ENCODE measurements at places on chromosomes 3 and 15.
A peak's percentile ranks its signal among the peaks of the same experiment; 100 is the strongest.

- DNase-seq: no peak
These were observed 64.8 kb downstream of the OSTN start for GRCh38 chr3:191263850-191264249.

DNA sequence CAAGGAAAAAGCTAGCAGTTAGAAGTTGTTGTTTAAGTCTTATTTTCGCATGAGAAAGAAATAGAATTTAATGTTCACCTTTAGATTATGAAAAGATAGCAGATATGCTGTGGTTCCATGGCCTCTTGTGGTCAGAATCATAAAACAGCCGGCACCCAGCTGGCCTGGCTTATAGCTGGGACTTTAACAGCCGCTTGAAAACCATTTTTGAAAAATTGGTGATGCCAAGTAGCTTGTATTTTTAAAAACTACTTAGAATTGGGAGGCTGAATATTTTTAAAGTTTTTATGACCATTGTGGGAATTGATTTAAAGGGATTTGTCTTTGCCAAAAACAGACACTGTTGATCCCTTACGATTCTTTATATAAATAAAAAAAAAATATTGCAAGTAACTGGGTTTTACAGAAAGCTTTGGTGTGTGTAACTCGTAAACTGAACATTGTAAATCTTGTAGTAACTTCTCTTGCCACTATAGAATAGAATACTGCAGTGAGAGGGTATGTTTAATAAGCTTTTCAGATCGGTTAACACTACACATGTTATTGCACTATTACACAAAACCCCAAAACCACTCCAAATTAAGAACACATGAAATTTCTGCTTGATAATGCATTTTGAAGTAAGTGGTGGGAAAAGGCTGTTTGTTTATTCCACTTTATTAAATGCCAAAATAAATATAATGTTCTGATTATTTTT lies 6.6 kb downstream of the ARRDC4 start:
- no peak for DNase-seq

DNA sequence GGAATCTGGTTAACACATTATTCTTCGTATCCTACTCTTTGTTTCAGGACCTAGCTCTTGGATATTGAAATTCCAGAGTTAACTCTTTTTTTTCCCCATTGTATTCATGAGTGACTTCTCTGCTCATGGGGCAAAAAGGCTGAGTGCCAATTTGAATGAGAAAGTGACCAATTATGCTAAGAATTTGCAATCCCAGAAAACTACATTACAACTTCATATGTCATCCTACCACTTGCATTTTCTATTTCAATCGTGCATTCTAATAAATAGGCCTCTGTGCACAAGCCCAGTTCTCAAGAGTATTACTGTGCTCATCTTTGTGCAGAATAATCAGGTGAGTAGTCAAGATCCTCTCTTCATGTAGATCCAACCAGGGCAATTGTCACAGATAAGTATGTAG lies 537.8 kb downstream of the OTOL1 start:
- no peak for DNase-seq

- DNase-seq: no peak
These were observed 310.3 kb downstream of the GBE1 start for GRCh38 chr3:81451140-81451539.

DNA sequence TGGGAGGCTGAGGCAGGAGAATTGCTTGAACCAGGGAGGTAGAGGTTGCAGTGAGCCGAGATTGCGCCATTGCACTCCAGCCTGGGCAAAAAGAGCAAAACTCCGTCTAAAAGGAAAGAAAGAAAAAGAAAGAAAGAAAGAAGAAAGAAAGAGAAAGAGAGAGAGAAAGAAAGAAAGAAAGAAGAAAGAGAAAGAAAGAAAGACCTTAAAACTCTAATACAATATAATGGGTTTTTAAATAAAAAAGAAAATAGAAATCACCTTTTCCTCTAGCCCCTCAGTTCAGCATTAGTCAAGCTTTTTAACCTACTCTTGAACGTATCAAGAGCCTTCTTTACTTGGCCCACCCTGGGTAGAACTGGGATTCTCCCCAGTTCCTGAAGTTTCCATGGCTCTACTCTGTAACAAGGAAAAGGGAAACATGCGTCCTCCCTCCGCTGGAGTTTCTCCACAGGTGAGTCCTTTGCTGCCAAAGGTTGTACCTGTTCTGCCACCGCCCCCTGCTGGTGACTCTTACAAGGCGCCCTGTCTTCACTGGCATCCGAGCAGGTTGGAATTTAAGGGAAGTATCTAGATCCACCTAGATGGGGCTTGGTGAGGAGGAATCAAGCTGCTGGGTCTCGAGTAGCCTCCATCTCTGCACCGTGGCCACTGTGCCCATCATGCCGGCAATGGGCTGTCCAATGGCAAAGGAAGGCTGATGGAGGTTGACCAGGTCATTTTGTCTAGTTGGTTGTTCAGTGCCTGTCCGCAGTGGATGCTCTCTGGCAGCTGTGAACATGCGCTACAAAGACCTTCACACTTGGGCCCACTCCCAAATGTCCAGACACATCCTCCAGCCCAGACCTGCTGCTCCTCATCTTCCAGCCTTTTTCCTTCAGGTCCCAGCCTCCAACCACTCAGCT lies 20.6 kb upstream of the EPHB3 start:
- DNase-seq: peak; percentile 83

- no peak for DNase-seq
These were observed 65.0 kb upstream of the ATP2B2 start for GRCh38 chr3:10570196-10570946.

- no peak for DNase-seq
These were observed 430.7 kb upstream of the CBLB start for GRCh38 chr3:106299300-106300098.

DNA sequence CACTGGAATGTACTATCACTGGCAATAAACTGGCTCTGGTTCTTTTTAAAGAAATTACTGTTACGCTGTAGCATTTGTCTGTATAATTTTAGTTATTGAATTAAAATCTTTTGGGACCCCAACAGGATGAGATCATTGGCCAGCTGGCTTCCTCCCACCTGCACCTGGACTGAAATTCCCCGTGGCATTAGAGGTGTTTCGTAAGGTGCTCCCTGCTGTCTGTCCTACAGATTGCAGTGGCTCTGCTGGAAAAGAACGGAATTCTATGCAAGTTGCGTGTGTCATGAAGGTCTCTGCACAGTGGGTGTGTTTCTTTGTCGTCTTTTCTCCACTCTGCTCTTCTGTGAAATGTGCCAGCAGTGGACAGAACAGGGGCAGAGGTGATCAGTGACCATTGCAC lies 383.4 kb downstream of the PTPRG start:
- no peak for DNase-seq

DNA sequence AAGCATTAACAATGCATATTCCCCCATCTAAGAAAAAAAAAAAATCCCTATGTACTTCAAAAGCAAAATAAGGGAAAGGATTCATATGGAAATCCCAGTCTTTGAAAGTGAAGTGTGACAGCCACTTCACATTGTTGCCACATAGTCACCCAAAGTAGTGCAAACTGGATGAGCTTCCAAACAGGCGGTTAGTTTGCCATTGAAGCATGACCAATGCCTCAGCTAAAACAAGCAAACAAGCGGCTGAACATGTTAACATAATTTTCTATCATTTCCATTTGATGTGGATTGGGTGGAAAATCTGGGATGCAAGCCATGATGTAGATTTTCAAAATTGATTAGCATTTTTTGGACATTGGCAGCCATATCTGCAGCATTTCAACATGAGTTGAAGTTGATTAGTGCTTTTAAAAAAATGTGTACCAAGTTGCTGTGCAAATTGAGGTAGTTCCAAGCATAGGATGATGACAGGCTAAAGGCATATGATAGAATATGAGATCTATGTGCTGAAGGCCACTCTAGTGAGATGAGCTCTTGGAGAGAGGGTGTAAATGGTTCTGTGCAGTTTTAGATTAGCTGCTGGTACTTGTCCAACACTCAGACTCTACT lies 405.2 kb downstream of the NR2F2 start:
- no peak for DNase-seq

DNA sequence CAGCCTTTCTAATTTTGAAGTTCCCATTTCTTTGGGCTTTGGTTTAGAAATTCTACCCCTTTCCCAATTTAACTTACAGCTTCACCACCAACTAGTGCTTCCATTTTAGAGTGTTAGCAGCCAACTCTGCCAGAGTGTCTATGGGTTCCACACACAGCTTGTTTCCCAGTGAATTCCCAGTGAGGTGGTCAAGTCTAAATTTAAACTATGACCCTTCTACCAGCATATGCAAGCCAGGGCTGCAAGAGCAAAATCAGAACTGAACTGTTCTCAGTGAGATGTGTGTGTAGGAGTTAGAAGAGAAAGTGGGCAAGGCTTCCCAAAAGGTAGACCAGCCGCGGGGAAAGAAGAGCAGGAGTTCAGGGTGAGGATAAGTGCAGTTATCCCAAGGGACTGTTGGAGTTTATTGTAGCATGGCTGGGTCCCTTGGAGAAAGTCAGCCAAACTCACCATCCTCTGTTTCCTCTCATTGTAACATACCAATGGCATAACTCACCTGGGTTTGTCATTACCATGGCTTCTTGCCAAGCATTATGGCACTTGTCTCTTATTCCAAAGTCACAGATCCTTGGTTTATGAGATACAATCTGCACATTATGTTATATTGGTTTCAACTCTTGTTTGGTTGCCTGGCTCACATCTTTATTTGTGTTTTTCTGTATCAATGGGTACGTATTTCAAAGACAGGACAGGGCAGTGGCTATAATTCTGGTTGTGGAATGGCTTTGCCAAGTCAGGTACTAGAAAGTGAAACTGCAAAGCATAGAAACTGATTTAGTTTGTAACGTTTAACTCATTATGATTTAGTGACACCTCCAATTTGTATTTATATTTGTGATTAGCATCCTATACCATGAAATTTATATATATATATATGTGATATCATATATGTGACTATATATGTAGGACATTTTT lies 130.2 kb upstream of the UMPS start:
- no peak for DNase-seq

DNA sequence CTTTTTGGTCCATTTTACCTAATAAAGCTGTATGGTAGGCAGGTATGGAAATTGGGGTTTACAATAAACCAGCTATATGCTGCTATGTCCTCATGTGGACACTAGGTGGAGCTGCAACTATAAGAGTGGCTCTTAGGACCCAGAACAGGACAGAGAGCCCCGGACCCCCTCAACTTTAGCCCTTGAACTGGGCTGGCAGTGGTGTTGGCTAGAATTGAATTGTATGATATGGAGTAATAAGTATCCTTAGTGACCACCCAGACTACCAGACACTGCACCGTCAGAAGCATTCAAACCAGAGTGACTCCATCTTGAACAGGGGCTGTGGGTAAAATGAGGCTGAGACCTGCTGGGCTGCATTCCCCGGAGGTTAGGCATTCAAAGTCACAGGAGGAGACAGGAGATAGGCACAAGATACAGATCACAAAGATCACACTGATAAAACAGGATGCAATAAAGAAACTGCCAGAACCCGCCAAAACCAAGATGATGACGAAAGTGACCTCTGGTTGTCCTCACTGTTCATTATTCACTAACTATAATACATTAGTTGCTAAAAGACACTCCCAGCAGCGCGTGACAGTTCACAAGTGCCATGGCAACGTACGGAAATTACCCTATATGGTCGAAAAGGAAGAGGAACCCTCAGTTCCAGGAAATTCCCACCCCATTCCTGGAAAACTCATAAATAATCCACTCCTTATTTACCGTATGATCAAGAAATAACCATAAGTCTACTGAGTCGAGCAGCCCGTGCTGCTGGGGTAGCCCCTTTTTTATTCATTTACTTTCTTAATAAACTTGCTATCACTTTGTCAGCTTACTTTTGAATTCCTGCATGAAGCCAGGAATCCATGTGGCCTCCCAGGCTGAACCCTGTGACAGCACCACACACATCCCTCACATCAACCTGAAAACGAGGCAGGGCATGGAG lies 68.7 kb upstream of the BLM start:
- peak; percentile 80 for DNase-seq

DNA sequence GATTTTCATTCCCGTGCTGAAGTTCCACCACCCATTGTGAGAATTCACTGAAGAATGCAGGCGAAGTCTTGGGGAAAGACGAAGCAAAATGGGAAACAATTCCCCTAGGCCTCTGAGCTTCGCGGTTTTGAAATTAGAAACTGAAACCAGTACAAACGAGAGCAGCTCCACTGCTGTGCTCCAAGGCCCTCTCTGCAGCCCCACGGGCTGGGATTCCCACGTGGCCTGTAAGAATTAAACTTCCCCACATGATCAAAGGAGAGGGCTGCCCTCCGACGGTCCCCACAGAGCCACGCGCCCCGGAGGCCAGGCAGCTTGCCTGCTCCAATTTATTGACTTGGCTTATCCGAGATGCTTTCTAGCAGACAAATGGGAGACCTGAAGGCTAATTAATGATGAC lies 144.0 kb downstream of the GREM1 start:
- peak; percentile 5 for DNase-seq

DNA sequence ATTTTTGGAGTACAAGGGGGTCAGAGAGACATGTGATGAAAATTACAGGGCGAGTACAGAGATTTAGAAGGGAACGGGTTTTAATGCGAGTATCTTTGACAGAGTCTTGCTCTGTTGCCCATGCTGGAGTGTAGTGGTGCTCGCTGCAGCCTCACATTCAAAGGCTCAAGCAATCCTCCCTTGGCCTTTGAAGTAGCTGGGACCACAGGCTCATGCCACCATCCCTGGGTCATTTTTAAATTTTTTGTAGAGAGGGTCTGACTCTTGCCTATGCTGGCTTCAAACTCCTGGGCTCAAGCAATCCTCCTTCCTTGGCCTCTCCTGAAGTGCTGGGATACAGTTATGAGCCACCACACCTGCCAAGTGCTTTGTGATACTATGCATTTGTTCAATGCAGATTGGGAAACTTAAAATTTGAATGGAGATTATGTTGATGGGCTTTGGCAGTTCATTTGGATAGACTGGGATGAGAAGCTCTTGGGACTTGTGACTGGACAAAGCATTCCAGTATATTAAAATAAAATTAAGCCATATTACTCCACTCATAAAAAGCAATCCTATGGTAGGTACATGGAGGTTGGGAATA lies 4.0 kb upstream of the LMLN start:
- DNase-seq: peak; percentile 21

DNA sequence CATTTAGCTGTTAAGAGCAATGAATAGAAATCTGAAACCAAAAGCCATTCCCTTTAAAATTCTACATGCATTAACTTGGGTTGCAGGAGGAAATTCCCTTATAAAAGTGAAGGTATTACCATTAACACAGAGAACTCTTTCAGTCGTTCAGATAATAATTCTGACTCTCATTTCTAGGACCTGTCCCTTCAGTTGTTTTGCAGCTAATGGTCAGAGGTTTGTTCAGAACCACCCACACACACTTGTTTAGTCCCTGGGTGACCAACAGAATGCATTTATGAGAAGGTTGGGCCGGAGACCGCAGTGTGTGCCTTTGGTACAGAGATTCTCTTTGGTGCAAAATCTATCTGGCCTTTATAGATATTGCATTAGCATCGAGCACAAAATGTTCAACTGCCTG lies 492.5 kb downstream of the NLGN1 start:
- DNase-seq: peak; percentile 58

DNA sequence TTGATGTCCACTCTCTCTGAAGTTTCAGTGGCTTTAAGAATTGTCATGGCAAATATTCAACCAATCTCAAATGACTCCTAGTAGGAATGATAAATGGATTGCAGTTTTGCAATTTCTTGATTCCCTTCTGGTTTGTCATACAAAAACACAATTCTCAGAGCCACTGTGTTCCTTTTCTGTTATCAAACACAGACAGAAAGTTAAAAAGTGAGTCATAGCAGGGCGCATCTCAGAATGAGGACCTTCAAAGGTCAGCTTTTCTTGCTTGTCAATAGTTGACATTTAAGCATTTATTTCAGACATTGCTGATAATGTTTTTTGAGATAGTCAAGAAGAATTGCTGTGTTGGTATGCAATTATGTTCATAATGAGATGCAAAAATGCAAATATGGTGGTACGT lies 405.9 kb downstream of the NR2F2 start:
- DNase-seq: no peak
